ENCODE measurements at places on chromosomes 12 and 14.

DNA sequence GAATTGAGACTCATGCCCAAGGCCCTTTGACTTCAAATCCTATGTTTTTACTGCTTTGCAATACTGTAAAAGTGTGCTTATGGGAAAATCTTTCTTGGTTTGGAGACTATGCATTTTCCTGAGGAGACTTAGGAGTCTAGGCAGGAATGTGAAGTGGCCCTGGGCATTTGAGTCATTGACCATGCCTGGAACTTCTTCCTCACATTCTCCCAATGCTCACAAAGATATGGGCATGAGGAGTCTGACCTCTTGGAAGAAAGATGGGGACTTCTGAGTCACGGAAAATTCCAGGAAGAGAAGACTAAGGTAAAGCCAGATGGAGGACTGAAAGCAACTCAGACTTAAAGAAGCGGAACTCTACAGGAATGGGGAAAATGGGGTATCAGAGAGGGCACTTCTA, 38.2 kb upstream of the ZNF641 start:
- no peak for DNase-seq

DNA sequence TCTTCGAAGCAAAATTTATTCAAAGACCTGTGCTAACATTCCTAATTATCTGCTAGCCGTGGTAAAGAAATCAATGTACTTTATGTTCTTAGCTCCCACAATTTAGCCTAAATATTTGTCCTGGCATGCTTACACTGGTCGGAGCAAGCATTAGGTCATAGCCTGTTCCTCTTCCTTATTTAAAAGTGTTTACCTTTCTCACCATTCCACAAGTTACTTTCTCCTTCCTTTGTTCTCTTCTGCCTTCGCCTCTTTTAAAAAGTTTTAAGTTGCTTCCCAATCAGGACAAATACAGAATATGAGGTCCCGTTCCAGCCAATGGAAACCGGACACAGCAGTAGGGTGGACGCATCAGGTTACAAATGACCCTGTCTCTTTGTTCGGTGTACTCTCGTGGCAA, 11.6 kb downstream of the CDK2AP1 start:
- DNase-seq = no peak

DNA sequence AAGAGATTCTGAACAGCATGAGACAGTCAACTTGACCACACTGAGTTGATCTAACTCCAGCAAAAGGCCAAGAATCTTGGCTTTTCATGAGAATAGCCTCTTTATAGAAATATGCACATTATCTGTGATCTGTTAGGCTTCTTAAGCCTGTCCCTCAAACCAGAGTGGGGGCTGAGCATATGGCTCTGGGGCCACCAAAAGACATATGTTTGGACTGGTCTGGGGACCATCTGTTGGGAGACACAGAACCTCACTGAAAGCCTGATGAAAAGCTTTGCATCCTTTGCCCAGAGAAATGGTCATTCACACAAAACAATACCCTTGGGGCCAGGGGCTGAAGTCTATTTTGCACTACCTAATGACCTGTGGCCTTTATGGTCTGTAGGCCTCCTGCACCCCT, 165.3 kb upstream of the PRMT8 start:
- DNase-seq = no peak

DNA sequence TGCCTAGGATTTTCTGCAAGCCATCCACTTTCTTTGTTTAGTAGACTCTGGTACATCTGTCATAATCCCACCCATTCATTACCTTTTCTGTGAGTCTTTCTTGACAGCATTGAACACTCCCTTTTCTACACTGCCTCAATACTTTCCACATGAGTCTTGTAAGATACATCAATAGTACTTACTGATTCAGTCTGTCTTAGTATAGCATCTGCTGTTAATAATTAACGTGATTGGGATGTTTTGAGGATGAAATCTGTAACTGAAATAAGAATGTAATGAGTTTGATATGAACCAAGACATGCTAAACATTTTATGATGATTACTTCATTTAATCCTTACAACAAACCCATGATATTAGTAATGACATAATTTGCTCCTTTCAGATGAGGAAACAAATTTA, 196.2 kb upstream of the FOXG1 start:
- DNase-seq = no peak

GRCh38 chr12:115320967-115321366, 637.0 kb upstream of the TBX3 start:
- no peak for DNase-seq

- no peak for DNase-seq
Observed at GRCh38 chr14:90850487-90850886, 34.3 kb upstream of the TTC7B start.

DNA sequence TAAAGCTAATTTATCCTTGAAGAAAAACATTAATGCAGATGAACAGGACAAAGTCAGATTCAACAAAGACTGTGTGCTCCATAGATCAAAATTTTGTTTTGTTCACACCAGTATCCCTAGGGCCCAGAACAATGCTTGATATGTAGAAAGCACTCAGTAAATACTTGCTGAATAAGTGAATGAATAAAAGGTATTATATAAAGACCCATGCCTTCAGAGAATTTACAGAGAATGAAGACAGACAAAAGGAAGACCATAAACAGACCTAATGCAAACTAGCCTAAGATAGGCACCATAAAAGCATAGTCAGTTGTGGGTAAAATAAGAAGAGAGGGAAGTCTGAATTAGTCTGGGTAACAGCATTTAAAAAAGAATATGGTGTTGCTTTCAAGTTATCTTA, 47.3 kb upstream of the TMCC3 start:
- DNase-seq = no peak

DNA sequence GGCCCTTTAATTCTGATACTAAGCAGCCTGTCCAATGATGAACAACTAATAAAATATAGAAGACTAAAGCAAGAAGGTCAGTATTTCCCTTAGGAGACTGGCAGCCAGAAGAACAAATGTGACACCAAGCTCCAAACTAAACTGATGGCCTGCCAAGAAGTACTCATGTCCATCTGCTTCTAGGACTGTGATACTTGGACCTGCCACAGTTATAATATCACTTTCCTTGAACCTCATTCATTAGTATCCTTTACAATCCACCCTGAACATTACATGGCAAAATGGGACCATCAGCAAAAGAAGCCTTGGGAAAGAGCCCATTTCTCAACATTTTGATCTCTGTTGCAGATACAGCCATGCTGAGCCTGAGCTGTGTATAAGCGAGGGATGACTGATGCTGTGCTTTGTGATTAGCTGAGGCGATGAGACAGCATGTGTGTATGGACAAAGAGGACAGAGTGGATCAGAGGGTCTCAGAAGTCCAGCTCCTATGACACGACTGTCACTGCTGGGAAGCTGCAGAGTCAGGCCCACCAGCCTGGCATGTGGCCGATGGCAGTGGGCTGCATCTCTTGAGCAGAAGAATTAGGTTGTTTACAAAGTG, 73.9 kb downstream of the TGFB3 start:
- no peak for DNase-seq

DNA sequence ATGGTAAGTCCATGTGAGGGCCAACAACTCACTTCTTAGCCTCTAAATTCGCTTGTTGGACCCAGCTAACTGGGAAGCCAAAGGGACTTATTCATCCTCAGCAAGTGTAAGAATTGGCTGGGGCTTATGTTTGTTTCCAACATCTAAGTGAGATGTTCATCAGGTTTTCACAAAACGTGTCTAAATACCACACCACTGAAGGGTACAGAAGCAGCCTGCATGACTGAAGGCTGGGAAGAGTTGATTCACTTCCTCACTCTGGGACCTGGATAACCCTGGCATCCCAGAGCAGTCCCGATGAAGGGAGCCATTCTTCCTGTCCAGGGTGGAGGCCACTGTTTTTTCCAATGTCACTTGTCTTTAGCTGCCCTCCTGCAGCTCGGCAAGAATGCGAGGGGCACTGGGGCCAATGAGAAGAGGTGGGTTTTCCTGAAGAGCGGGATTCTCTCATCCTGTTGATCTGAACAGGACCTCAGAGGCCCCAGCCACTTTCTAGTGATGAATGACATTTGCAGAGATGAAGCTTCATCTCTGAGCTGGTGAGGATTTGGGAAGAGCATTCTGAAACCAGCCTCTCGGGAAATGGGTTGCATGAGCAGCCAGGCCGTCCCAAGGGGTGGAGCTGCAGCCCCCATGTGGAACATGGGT, 12.2 kb upstream of the COL2A1 start:
- DNase-seq = no peak

- DNase-seq = no peak
Observed at GRCh38 chr12:31011336-31011735, 62.3 kb upstream of the DDX11 start.

GRCh38 chr12:91935296-91935695, 210.3 kb downstream of the BTG1 start:
- no peak for DNase-seq

DNA sequence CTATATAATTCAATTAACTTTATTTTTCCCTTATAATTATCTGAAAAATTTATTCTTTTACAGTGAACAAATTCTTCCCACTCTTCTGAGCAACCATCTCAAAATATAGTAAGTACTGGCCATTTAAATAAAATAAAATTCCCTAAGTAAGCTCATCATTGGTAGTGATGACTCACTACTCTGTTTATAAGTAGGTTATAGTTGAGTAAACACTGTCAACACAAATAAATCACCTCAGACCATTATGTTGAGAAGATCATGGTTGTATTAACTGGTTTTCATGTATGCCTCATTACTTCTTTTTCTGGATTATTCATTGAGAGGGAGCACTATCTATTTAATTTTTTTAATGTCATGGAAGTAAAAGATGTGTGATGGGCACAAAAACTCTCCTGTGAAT, 220.5 kb downstream of the SEC23A start:
- no peak for DNase-seq

DNA sequence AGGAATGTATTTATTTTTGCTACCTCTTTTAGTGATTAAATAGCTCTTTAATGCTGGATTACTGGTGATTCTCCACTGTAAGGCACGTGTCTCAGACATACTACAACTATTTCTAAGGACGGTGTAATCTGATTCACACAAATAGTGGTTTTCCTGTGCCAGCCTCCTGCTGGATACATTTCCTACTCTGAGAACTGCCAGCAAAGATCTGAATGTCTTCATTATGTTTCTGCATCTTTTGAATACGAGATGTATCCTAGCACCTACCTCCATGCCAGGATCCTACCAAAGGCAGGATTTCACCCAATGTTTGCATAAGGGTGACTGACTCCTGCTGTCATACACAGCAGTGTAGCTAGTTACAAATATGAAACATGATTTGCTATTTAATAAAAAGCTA, 120.6 kb downstream of the PRICKLE1 start:
- DNase-seq = no peak

DNA sequence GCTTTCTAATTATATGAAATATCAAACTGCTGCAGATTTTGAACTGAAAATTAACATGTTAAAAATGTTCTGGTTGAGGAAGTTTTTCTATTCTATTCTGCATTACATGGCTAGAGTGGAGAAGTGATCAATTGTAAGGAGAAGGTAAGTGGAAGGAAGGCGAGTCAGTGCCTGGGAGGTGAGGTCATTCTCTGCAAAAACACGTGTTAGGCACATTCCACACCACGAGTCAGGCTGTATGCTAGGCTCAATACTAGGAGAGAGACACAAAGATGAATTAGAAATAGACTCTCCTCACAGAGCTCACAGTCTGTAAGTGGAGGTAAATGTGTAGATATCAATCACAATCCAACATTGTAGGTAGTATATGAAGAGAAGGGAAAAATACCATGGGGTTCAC, 194.1 kb downstream of the NOVA1 start:
- no peak for DNase-seq

DNA sequence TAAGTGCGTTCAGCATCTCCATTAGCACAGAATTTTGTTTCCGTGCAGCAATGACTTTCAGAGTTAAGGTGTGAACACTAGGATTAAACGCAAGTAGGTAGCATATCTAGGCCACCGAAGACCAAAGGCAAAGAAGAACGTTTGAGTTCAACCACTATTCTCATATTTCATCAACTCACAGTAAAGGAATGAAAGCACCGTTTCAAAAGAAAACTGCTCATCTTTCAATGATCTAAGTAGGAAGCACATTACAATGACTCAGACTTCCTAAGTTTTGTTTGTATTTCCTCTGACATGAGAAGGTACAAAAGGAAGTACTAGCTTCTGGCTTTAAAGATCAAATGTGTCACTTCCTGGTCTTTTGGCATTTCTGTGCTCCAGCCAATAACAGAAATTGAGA, 57.6 kb downstream of the ACADS start:
- no peak for DNase-seq

GRCh38 chr14:61174987-61175386, 106.2 kb downstream of the TMEM30B start:
- no peak for DNase-seq

DNA sequence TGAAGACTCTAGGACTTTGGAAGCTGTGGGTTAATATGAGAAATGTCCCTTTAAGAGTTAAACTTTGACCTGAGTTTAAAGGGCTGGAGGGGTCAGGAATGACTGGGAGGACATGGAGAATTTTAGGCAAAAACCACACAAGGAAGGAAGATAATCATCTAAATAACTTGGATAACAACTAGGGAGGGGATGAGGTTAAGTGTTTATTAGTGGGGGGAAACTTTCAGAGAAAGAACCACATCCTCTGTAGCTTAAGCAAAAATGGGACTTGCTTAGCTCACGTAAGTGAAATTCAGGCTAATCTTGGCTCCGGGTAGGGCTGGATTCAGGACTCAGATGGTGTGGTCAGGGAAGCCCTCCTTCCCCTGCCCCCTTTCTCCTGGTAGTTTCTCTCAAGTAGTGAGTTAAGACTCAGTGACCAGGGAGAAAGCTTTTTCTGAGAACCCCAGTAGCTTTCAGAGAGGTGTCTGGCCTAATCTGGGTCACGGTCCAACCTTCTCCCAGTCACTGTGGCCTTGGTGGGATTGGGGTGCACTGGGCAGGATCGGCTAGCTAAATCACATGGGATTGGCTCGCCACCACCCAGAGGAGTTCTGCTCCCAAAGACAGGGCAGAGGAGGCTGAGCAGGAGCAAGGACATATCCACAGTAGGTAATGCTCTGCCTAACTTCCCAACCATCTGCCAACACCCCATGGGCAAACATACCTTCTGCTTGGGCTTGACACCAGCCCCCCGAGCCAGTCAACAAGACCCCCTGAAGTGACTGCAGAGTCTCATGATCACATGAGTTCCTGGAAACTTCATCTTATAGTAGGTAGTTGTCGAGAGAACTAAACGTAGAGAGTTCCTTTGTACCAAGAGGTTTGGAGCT, 52.8 kb downstream of the ARF6 start:
- DNase-seq = no peak

DNA sequence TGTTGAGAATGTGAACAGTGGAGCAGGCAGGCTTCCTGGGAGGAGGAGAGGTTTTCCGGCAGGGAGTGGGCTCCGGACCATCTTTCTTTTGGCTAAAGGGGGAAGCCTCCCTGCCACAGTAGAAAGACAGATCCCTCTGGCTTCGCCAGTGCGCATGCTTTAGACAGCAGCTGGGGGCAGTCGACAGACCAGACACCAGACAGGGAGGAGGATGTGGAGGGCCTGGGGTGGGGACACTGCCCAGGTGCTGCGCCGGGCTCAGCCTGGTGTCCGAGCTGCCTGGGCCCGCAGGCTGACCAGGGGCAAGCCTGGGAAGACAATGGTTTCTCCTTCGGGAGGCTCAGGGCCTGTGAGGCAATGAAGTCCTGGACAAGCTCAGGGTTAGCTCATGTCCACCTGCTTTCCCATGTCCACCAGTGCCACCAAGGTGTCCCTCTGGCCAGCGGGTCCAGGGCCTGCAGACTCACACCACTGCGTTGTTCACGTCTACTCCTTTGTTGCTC, 67.3 kb downstream of the PRIMA1 start:
- no peak for DNase-seq

Measured in stimulated activated CD8-positive, alpha-beta memory T cell treated with anti-CD3 and anti-CD28 coated beads, Interleukin-7, amount 100 ng/mL, for 1 hour (primary cell).